ENCODE measurements at places on chromosomes 12 and 14.

DNA sequence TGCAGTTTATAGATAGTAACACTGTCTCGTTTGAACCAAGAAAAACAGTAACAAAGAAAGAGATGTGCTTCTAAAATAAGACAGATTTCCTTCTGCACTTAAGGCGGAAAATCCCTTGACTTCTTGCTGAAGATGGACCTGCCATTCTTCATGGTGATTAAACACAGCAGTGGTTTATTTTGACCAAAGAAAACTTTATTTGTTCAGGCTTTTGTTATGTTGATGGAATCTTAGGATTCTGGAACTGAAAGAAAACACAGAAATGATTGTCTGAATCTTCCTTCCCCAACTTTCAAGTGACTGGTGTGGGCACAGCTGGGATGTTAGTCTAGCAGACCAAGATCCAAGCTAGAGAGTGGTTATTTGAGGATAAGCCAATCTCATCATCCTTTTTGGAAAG, 72.2 kb downstream of the DACT1 start:
- DNase-seq = no peak

DNA sequence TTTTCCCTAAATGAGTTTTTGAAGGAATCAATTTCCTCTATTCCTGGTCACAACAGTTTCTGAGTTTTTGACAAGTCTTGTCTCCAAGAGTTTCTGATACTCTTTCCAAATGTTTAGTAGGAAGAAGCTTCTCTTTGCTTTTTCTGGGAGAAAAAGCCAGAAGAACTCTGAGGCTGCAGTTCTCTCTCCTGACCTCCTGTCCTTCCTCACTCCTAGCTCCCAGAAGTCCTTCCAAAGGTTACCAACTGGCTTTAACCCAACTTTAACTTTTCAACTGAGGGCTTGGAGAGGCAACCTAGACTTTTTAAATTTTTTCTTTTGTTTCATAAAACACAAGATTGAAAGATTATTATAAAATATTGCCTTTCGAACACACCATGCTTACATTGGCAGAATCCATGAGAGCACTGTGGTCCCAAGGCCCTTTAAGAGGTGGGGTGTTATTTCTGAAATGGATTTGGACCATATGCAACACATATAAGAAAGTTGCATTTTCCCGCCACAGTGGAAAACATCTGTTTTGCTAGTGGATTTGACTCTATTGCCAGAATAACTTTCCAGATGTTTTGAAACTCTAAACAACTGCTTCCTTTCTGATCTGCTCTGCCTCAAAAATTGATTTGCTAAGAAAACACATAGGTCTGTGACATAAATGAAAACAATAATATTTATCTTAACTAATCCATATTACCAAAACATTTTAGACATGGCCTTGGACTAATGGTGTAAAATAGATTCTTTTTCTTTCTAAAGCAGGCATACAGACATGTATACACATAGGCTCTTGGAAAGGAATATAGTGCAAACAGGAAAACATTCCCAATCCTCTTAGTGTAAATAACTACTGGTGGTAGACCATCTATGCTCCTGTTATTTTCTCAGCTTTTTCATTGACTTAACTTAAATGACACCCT, 22.3 kb upstream of the EPS8 start:
- DNase-seq = no peak

DNA sequence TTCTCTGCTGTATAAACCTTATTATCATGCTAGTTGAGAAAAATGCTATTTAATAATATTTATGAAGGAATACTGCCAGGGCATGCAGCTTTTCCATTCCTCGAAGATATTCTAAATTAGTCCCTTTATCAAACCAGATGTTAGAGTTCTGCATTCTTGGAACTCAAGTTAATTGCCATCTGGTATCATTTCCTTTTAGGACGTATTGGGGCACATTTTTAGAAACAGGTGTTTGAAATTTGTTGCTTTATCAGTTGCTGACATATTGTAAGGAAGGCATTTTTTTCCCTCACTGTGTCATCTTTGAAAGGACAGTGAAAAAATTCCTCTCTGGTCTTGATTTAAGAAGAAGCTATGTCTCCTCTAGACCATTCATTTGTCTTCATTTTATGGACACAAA, 471.2 kb upstream of the PRICKLE1 start:
- no peak for DNase-seq

DNA sequence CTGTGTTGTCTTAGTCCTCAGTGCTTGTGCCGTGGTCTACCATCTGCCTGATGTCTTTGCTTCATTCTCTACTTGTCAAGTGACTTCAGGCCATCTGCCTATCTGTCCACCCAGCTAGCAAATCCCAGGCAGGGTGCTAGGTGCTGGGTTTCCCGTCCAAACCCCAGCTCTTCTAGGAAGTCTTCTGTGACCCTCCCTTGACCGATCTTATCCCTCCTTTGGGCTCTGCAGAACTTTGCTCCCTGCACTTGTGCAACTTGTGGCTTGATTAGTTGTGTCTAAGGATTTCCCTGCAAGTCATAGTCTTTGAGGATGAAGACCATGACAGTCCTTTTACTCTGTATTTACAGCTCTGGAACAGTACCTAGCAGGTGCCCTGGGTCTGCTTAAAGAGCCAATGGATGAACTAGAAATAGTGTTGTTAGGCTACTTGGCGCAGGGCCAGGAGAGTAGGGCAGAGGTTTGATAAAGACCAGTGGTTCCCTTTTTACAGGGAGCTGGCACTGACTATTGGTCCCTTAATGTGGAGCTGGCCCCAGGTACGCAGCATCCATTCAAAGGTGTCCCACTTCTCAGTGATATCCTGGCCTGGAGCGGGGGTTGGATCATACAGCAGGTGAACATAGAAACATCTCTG, 60.1 kb downstream of the ADCK1 start:
- no peak for DNase-seq

GRCh38 chr12:46487567-46488131, 115.1 kb upstream of the SLC38A2 start:
- DNase-seq = no peak

DNA sequence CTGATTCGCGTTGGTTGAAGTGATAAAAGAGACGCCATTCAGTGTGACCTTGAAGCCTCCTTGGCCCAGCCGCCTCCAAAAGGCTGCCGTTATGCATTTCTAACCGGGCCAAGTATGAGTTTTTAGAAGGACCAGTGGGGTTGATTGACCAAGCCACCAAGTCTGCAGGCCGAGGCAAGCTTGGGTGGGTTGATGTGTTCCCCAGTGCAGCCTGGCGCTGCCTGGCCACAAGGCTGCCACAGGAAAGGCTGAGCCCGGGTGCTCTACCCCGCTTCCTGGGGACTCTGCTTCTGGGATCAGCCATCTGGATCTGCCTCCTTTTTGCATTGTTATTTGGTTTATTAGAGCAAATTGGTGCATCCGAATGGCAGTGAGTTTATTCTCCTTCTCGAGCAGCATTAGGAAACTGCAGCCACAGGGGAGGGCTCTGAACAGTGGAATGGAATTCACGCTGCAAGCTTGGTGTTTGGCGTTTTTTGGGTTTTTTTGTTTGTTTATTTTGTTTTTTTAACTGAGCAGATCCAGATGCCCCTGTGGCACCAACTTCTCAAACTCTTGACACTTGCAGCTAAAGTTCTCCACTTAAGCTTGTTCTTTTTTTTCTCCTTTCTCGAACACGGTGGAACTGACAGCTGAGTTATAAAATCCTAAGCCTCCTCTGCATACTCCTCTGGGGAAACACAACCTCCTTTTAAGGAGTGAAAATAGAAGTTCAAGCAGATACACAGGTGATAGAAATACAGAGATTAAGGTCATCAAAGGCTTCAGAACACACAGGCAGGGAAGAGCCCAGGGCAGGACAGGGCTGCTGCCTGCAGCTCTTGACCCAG, 145.4 kb upstream of the FKBP4 start:
- DNase-seq = no peak

DNA sequence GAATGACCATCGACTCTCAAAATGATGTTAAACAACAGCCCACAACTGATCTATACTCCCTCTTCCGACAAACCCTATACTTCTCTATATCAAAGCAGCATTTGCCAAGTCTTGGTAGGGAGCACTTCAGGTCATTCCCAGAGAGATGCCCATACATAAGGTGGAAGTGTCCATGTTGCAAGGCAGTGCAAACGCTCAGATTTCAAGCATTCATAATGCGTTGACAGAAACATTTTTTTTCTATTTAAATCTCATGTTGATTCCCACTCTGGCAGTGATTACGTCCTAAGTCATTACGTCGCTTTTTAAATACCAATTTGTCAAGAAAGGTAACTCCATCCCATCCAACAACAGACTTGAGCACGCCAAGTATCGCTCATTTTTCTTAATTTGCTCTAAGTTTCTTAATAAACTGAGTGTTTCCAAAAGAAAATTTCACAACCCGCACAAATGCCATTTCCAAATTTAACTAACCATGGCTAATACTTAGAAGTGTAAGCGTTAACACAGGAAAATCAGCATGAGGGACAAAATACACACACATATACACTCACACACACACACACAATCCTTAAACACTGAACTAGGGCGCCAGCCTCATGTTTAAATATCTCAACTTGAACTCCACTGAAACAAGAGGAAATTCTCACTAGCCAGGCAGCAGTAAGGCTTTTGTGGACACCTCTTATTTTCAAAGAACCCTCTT, 1.1 kb downstream of the GXYLT1 start:
- DNase-seq = no peak
